ENCODE measurements at places on chromosomes 16 and 17.

DNA sequence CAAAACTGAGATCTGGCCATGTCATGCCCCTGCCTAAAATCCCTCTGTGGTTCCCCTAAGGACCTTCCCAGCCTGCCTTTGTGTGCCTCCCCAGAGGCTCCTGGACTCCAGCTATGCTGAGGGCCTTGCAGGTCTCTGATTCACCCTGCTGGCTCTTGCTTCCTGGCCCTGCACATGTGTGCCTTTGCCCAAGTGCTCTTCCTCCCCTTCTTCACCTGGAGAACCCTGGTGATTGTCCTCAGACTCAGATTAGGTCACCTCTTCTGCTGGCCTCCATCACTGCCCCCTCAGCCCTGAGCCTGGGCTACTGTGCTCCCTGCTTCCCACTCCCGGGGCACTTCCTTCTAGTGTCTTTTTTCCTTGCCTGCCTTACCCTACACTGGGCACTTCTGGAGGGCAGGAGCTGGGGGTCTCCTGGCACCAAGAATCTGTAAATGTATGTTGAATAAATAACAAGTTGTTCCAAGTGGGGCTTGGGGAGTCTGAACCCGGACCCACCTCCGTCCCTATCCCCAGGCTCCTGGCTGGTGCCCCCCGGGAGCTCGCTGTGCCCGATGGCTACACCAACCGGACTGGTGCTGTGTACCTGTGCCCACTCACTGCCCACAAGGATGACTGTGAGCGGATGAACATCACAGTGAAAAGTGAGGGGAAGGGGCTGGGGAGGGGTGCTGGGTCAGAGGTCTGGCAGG is 7.8 kb downstream of the ITGA3 start:
- no peak for DNase-seq

DNA sequence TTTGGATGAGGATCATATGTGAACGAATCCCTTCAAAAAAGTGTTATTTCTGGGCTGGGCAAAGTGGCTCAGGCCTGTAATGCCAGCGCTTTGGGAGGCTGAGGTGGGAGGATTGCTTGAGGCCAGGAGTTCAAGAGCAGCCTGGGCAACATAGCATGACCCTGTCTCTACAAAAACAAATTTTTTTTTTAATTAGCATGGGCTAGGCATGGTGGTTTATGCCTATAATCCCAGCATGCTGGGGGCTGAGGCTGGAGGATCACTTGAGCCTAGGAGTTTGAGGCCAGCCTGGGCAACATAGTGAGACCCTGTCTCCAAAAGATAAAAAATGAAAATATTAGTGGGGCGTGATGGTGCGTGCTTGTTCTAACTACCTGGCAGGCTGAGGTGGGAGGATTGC is 4.6 kb downstream of the TAOK1 start:
- DNase-seq, result no peak

DNA sequence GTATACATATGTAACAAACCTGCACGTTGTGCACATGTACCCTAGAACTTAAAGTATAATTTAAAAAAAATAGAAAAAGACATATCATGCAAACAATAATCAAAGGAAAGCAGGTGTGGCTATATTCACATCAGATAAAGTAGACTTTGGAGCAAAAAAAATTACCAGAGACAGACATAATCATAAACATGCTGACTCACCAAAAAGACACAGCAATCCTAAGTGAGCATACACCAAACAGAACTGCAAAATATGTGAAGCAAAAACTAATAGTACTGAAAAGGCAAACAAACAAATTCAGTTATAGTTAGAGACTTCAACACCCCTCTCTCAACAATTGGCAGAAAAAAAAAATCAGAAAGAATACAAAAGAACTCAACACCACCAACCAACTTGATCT is 29.9 kb downstream of the SHCBP1 start:
- no peak for DNase-seq

DNA sequence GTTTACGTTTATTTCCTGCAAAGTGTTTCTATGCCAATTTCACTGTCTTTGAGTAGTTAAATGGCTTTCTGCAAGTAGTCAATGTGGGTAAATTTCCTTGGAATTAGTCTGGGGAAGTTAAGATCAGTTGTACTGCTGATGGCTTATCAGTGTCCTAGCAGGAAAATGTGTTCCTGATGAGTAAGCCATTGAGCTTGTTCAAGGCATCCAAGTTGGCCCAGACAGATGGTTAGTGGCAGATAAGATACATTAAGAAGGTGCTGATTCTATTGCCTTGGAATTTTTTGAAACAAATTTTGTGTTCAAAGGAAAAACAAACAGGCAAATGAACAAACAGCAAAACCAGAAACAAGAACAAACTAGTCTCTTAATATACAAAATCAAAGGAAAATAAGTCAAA is 258.4 kb downstream of the MAP2K6 start:
- DNase-seq, result no peak

DNA sequence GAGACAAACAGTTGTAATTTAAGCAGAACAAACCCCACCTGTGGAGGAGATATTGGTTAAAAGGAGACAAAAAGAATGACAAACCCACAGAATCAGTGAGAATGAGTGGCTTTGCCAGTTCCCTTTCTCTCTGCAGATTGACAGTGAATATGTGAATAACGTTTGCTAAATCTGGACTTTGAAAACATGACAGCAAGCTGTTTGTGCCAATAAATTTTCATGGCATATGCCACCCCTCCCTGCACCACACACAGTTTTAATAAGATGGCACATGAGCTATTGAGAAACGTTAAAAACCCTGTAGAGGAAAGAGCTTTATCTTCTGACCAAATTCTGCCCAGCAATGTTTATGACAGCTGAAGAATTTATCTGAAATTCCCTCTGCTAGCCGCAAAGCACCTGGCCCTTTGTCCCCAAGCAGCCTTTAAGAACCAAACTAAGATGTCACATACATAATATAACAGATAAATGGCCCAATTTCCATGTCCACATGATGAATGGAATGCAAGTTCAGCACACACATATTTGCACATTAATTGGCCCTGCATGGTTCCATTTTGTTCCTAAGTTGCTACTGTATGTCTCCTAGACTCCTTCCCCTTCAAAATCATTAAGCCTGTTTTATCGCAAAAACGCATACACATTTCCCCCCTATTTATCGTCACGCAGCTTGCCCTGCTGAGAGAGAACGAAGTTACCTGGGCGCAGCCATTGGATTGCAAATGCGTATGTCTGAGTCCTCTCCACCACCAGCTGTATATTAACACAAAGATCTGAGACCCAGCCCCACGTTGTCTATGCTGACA is 773.5 kb upstream of the EEF2KMT start:
- DNase-seq, result no peak

DNA sequence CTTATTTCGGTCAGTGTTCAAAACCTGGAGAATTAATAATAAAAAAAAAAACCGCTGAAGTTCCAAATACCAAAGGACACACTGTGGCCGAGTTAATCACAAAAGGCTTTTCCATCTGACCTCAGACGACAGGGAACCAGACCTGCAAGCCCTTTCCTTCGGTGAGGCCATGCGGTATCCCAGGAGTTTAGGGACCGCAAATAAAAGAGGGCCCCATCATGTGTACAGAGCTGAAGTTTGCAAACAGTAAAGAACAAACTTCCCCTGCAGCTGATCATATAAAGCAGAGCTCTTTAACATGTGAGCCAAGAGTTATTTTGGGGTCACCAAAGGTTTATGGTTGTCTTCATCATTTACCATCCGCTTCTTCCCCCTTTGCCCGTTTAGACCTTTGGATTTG is 33.0 kb upstream of the FOXJ1 start:
- DNase-seq, result no peak

DNA sequence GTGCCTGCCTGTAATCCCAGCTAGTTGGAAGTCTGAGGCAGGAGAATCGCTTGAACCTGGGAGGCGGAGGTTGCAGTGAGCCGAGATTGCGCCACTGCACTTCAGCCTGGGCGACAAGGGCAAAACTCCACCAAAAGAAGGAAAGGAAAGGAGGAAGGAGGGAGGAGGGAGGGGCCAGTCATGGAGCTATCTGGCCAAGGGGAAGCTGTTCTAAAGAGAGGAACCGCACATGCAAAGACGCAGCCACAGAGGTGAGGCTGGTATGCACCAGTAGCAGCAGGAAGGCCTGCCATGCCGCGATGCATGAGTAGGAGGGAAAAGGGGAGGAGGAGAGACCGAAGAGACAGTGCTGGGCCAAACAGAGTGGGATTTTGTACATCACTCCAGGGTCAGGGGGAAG is 35.9 kb downstream of the HSBP1 start:
- DNase-seq, result no peak

GRCh38 chr16:68411086-68411485 is 37.2 kb downstream of the SMPD3 start:
- DNase-seq, result no peak

- no peak for DNase-seq
Observed at GRCh38 chr16:23434380-23434779, 18.6 kb downstream of the COG7 start.

GRCh38 chr16:4380119-4381063 is 8.7 kb downstream of the VASN start:
- DNase-seq, result no peak

DNA sequence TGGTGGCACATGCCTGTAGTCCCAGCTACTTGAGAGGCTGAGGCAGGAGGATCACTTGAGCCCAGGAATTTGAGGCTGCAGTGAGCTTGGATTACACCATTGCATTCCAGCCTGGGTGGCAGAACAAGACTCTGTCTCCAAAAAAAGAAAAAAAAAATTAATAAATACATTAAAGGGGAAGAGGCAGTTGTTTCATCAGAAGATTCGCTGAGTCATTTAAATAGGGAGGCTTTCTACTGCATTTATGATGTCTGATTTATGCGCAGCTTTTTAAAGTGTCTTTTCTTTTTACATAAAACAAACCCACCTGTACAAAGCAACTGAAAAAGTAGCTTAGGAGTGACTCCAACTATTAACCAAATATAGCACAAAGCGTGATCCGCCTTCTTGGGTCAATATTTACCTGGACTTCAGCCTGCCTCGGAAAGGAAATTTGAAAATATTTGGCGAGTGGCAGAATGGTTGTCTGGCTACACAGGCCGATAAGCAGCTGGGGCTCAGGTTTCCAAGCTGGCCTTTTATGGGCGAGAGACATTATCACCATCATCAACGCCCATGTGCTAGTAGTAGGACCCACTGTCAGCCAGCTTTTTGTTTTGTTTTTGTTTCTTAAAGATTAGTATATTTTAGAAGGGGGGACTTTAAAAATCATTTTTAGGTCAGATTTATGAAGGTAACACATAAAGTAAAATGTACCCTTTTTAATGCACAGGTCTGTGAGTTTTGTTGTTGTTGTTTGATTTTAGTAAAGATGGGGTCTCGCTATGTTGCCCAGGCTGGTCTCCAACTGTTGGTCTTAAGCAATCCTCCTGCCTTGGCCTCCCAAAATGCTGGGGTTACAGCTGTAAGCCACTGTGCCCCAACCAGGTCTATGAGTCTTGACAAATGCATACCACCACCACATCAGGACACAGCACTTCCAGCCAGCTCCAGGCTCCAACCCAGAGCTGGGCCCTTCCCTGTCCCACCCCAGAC is 42.5 kb upstream of the RASD1 start:
- DNase-seq, result no peak

DNA sequence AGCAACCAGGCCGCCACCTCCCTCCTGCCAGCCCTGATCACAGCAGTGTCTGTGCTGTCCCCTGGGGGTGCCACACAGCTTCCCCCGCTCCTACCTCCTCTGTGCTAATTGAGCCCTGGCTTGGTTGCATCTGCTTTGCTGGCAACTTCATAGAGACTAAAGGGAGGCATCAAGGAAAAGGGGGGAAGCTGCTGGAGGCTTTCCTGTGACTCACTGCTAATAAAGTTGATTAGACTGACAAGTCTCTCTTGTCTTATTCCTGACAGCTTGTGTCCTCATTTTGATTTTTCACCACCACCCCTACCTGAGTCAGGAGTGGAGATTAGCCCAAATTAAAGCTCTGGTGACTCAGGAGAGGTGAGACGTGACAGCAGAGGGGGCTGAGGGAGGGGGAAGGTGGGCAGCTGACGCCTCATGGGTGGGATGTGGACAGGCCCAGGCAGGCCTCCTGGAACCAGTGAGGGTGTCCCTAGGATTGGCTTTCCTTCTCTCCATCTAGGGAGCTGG is 310.0 kb downstream of the CBLN1 start:
- no peak for DNase-seq

- no peak for DNase-seq
Observed at GRCh38 chr17:61524319-61524718, 66.7 kb downstream of the NACA2 start.

GRCh38 chr17:79018370-79018695 is 5.6 kb upstream of the C1QTNF1 start:
- no peak for DNase-seq

- no peak for DNase-seq
Observed at GRCh38 chr17:4947411-4948165, 742 bp downstream of the PFN1 start.

- DNase-seq, result no peak
Observed at GRCh38 chr16:85310868-85311585, 198.8 kb upstream of the CIBAR2 start.

GRCh38 chr17:32518646-32519227 is 31.9 kb downstream of the CDK5R1 start:
- no peak for DNase-seq

DNA sequence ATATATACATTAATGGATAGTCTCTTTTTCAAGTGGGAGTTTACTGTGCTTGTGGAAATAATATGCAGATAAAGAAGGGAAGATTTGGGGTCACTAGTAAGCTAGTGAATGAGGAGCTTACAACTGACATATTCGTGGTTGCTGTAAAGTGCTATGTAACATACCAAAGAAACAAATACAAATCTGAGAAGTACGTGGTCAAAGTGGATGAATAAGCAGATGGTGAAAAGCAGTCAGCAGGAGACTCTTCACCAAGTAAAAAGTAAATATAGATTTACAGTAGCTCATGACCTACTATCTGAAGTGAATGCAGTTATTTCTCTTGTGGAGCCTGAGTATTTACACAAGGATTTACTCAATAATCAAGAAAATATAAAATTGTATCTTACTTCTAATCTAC is 136.6 kb upstream of the ELAC2 start:
- no peak for DNase-seq

DNA sequence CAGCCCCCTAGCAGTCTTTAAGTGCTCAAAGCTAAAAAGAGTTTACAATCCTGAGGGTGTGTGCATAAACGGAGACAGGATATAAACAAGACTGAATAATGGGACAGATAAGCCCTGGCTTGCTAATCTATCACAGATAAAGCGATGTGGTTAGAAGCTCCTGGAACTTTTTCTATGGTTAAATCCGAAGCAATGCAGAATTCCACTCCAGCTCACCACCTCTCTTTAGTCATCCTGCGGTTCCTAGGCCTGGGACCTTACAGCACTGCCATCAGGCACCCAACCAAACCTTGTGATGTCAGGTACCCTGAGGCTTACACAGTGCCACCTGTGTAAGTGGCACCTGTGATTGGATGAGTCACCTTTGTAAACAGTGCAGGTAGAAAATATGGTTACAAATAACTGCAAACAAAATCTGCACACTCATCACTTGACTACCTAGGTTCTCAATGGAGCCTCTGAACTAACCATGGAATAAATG is 31.5 kb upstream of the B4GALNT2 start:
- DNase-seq, result no peak

- DNase-seq, result no peak
Observed at GRCh38 chr17:33968350-33969044, 286.6 kb upstream of the CCL2 start.

DNA sequence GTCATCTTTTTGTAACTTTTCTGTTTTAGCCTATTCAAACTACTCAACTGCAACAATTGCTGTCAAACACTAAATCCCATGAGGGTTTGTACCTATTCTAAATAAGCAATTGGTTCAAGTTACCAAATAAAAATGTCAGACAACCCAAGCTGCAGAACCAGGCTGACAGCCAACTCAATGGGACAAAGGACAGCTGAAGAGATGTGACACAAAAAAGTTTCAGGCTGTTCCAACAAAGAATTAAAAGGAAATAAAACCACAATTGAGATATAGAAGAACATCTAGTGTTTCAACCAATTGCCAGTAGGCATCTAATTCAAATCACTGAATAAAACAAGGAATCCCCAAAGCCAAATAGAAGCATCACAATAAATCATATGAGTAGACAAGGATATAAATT is 49.3 kb downstream of the GRB7 start:
- DNase-seq, result no peak
